AG09319 (cell line): ENCODE measurements at places on chromosomes 2 and 18.

GRCh38 chr2:19861813-19862212 is 40.0 kb downstream of the TTC32 start:
- no peak for DNase-seq

DNA sequence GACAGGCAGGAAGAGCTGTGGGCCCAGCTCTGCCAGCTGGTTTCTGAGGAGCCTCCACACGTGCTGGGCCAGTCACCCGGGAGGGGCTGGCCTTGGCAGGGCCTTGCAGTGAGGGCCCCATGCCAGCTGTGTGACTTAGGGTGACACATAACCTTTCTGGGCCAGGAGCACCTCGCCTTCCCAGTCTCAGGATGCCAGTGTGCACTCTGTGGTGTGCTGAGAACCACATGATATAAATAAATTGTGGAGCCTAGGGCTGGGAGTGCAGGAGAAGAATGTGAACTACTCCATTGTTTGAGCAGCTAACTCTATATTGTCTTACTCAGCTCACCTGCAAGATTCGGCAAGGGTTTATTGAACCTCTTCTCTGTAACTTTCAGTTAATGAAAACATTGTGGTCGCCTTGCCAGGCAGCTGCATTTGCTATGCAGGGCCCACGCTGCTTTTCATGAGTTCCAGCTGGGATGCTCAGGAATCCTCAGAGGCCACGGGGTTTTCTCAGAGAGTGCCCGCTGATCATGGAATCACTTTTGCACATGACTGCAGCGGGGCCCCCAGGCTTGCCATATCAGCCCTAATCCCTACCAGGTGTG is 222.3 kb downstream of the SH3RF3 start:
- DNase-seq: peak; percentile 40

GRCh38 chr2:74527741-74528140 is 1.7 kb upstream of the DQX1 start:
- no peak for DNase-seq

DNA sequence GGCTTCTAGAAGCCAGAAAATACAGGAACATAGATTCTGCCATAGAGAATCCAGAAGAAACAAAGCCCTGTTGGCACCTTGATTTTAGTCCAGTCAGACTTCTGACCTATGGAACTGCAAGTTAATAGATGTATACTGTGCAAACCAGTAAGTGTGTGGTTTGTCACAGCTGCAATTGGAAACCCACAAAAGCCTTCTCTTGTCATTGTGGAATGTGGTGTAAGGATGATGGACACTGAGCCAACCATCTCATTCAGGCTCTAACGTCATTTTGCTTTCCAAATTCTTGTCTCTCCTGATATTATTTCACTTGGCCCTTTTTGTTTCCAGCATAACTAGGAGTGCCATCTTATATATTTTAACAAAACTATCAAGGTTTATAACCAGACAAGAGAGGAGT is 369.5 kb upstream of the SMIM21 start:
- DNase-seq: no peak

DNA sequence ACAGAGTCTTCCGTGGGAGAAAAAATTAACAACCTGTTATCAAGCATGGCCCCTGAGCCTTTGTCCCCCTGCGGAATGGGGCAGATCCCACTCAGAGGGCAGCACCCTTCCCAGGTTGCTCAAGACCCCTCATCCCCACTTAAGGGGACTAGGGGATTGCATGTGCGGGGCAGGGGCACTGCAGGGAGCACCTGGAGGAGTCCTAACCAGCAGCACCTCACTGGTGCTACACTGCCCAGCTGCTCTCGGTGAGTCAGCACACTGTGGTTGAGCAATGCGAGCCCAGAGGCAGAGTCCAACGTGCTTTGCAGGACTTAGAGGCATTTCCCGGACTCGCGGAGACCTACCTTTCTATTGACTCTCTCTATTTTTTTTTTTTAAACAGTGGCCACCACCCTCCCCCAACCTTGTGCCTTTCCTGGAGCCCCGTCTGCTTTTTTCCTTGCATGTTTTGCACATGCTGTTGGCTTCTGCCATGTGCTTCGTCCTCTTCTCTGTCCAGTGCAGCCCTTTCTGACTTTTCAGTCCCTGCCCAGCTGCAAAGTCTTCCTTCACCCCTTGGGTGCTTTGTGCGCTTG is 74.0 kb downstream of the IL1R2 start:
- DNase-seq: no peak

DNA sequence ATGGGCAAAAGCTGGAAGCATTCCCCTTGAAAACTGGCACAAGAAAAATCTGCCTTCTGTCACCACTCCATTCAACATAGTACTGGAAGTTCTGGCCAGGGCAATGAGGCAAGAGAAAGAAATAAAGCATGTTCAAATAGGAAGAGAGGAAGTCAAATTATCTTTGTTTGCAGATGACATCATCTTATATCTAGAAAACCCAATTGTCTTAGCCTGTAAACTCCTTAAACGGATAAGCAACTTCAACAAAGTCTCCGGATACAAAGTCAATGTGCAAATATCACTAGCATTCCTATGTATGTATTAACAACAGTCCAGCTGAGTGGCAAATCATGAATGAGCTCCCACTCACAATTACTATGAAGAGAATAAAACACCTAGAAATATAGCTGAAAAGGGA is 1579.3 kb downstream of the SUCLG1 start:
- DNase-seq: no peak

DNA sequence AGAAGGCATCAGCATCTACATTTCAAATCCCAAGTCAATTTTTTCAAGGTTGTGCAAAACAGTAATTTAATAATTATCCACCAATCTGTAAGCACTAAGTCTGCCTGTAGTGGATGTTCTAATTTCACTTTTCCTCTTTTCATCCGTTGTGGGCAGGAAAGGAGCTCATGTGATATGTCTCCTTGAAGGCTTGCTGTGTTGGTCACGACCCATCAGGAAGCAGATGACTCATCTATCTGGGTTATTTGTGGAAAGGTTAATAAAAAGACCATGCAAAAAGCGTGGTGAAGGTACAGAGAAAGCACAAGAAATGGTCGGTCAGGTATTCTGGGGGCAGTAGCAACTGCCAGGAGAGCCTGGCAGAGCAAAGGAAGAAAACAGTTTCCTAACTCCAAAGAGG is 476.7 kb upstream of the RAB6C start:
- DNase-seq: no peak

DNA sequence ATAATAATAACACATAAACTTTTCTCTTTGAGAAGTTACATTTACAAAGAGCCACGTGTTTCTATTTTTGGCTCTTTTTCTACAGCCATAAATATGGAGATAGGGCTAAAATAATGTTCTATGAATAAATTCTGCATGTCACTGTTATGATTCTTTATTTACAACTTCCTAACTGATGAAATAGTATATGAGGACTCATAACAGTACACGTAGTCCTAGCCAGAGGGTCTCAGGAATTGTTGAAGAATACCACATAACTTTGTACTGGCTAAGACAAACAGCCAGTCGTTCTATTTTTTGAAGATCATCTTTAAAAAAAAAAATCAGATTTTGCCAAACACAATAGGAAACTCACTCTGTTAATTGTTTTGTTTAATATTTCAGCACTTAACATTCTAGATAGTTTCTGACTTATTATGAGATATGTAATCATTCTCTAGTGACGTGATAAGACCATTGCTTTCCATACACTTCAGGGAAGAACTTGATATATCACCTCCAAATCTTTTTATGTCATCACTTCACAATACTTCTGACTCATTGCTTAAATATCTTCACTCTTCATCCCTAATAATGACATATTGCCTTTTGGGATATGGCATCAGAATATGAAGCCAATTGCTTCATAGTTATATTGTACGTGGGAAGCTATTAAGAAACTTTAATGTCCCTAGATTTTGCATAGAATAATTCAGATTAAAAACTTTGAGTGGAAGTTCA is 256.1 kb downstream of the XIRP2 start:
- no peak for DNase-seq

- DNase-seq: peak; percentile 2
These were observed 225.4 kb upstream of the FBXO11 start for GRCh38 chr2:48131539-48132270.

DNA sequence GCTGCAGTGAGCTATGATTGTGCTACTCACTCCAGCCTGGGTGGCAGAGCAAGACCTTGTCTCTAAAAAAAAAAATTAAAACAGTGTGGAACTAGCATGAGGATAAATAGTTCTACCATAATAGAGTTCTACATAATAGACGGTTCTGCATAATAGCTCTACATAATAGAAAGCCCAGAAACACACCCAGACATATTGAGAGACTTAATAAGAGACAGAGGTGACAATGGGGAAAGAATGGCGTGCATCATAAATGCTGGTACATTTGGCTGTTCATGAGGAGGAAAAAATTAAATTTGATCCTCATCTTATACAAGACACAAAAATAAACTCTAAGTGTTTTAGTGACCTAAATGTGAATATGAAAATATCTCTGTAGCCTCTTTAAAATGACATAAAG is 58.5 kb downstream of the PTRHD1 start:
- no peak for DNase-seq

DNA sequence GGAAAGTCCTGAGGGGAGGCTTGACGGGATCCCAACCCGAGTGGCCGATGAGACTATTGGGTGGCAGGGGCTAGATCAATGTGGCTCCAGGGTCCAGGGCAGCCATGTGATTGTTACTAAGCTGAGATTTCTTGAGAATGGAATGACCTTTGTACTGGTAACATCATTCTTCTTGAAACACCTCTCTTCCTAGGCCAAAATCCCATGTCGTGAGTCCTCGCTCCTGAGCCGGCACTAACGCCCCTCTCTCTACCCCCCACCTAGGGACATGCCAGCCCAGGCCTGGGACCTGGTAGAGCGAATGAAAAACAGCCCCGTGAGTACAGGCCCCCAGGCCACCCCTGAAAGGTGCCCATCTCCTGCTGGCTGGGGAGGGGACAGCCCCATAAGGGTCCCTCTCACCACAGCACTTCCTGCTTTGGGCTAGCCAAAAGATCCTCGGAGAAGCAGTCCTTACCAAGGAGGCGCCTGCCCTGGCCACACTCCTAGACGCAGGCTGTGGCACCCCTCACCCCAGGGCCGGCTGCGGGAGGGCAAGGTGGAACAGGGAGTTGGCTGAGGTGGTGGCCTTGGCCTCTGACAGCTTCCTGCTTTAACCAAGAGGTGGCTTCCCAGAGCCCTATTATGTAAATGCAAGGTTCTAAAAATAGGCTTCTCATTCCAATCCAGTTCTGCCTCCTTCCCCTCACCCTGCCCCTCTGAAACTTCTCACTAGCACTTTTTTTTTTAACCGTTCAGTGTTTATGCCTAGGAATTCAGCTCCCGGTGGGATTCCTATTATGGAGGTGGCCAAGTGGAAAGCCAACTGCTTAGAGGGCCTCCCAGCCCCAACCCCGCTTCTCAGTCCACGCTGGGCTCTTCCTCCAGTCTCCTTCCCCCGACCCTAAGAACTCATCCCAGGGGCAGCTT is 126.6 kb upstream of the PPP1CB start:
- DNase-seq: no peak

DNA sequence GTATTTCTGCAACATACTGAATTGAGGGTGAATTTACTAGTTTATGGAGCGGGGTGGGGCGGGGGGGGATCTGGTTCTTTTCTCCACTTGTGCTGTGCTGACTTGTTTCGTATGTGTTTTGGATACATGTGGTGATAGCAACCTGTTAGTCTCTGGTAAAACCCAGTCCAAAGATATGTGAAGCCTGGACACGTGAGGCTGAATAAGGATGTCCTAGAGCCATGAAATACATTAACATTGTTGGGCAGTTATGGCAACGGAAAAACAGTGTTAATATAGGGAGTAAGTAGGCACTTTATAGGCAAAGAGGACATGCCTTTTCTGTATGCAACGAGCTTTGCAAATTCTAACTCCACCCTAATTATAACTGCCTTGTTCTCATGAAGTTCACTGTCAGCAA is 42.1 kb upstream of the NEMP2 start:
- DNase-seq: no peak

DNA sequence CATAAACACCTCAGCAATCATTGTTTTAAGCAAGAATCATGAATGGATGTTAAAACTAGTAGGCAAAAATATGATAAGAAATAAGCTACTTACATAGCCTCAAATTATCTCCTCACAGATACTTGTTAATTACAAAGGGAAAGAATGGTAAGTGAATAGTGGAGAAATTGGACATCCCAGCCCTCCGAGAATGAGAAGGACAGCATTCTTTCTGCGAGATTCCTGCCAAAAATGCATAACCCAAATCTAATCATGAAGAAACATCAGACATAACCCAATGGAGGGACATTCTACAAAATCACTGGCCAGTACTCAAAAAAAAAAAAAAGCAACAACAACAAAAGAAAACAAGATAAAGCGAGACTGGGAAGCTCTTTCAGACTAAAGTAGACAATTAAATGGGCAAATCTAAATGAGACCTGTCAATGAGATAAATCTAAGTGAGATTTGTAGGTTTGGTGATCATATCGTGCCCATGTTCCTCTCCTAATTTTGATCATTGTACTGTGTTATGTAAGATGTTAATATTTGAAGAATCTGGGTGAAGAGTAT is 57.9 kb upstream of the GLI2 start:
- DNase-seq: no peak

- no peak for DNase-seq
These were observed 6.4 kb upstream of the SPATS2L start for GRCh38 chr2:200300065-200300464.

DNA sequence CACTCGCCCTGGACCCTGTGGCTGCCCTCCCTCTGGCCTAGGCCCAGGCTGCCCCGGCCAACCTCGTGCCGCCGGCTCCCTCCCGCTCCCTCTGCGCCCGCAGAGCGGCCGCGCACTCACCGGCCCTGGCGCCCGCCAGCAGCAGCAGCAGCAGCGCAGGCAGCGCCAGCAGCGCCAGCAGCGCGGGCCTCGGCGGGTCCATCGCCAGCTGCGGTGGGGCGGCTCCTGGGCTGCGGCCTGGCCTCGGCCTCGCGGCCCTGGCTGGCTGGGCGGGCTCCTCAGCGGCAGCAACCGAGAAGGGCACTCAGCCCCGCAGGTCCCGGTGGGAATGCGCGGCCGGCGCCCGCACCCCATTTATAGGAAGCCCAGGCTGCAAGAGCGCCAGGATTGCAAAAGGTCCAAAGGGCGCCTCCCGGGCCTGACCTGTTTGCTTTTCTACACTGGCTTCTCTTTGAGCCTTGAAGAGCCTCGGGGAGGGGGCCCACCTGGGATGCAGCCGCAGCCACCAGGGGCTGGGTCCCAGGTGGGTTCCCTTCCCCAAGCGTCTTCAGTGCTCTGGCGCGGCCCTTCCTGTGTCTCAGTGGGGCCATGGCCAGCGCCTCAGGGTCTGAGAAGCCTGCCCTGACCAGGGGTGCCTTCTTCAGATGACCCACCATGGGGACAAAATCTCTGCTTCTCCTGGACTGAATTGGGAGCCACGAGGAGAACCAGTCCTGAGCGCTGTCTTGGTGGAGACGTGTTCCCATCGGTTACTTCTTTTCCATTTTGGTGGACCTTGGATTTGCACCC is at the start of gene APOB:
Gene APOB, minus strand, starts transcription at position 330 of the 789 bp plus-strand sequence. Its CDS starts 128 bp downstream, at position 202.
- no peak for DNase-seq

DNA sequence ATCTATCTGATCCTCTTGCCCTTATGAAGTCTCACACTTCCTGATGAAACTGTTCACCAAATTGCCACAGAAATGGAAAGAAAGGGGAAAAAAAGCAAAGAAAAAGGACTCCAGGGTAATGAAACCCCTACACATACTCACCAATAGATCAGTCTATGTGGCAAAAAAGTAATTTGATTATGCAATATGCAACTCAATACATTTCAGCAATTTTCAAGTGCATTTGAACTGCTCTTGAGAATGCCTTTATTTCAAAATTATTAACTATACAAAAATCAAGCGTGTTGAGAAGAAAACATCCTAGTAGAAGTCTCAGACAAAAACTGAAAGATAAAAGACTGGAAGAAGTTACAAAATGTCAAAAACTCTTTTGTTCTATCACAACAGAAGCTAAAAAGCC is 32.2 kb upstream of the PTPN4 start:
- no peak for DNase-seq

- no peak for DNase-seq
These were observed 102.1 kb upstream of the LMAN1 start for GRCh38 chr18:59461171-59461570.
